PC-9 (cell line): ENCODE measurements at places on chromosomes 7 and 10. TPM values are rescaled to one million over a fixed set of nuclear protein-coding genes. Genes with fewer than 3 reads are reported as not detected.

DNA sequence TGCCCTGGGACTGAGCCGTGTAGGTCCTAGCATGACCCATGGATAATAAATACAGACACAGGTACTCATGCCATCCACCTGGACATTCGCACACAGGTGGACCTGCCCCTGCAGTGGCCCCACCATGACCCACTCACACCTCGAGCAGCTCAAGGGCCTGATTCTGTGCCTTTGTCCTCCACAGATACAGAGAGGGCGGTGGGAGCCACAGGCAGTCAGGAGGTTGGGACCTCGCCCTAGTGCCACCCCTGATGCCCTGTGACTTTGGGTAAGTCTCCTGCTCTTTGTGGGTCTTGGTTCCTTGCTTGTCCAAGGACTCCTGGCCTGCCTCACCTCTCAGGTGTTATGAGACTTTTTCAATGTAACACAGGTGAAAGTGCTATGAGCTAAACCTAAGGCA is 42.9 kb downstream of the C10orf120 start:
- no peak for DNase-seq

Gene KAZALD1
- 19.7 and 21.2 TPM in 2 replicates for total RNA-seq

- DNase-seq = no peak
Measured at GRCh38 chr7:91812388-91812787, 68.1 kb downstream of the MTERF1 start.

Gene BBIP1
- total RNA-seq = 8.5 and 14.9 TPM in 2 replicates

DNA sequence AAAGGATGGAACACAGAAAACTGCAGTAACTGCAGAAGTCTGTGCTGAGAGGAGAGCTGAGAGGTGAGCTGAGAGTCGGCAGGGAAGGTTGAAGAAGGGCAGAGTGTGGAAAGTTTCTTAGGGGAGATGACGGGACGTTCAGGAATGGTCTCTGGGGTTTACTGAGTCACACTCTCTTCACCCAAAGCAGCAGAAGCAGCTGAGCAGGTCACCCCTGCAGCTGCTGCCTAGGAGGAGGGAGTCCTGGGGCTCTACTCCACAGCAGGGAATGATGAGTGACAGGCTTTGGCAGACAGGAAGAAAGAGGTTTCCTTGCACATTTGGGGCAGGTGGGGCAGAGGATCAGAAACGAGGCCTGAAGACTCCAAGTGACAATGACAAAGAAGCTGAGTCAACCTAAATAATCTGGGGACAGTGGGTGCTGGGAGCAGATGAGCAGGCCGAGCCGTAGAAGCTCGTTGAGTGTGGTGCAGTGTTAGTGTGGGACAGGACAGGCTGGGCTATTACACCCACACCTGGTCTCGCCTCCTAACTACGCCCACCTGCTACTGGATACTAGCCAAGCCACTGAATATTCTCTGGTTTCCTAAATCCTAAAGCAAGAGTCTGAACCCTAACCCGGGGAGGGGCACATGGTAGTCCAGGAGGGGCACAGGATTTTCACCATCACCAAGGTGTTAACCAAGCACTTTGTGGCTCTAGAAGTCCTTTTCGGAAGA is 24.9 kb downstream of the BEND7 start:
- peak; percentile 40 for DNase-seq

DNA sequence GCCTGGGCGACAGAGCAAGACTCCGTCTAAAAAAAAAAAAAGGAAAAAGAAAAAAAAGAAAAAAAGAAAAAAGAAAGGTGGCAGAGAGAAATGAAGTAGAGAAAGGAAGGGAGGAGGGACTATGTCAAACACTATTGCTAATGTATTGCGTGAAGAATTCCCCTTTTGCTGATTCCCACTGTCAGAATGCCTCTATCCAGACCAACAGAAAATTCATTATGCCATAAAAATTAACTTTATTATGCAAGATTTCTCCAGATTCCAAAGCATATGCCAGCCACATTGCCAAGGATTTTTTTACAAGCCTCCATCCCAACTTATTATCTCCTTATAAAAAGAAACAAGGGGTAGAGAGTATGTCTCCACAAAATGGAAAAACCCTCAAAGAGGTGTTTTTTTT is 209.3 kb downstream of the MTERF1 start:
- DNase-seq = no peak

GRCh38 chr10:13990946-13991345 is 339.8 kb downstream of the FRMD4A start:
- DNase-seq = no peak

DNA sequence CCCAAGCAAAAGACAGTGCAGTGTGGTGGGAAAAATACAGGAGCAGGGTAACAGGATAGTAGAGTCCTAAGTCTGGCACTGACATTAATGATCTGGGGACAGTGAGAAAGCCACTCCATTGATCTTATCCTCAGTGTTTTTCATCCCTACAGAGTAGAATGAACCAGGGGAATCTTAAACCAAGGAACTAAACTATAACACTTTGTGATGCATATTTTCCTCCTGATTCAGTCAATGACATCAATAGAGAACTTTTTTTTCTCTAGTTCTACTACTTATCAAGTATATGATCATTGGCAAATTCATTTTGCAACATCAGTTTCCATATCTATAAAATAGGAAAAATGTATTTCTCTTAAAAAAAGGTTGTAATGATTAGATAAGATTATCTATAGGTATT is 151.1 kb downstream of the TMEM26 start:
- no peak for DNase-seq

GRCh38 chr7:52382731-52383130 is 652.7 kb upstream of the POM121L12 start:
- no peak for DNase-seq
